Activated T-cell treated with anti-CD3 and anti-CD28 coated beads, Interleukin-2, amount 50 U/mL, for 1 hour (primary cell): ENCODE measurements at places on chromosomes 2 and 18.

DNA sequence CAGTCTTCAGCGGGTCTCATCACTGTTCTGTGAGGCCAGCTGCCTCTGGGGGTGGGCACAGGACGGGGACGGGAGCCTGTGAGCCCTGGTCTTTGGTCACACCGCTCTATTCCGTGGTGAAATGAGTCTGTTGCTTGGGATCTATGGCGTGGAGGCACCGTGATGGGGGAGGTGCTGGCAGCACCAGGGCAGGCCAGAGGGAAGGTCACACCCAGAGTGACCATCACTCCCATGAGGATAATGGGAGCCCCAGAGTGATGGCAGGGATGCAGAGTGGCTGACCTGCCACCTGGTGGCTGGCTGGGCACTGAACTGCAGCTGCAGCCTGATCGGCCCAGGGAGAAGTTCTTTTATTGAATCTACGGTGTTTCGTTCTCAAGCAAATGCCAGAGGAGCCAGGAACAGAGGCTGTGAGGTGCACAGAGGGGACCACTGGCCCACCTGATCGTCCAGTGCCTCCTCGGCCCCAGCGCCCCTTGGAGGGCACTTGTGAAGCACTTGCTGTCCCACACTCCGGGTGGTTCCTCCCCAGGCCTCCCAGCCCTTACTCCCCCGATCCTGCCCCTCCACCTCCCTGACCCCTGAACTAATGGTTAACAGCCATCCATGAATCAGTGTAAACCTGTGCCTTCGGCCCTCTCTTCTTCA, 17.9 kb downstream of the KCNIP3 start:
- no peak for DNase-seq

GRCh38 chr2:136058262-136058661, 59.7 kb downstream of the CXCR4 start:
- DNase-seq: no peak

DNA sequence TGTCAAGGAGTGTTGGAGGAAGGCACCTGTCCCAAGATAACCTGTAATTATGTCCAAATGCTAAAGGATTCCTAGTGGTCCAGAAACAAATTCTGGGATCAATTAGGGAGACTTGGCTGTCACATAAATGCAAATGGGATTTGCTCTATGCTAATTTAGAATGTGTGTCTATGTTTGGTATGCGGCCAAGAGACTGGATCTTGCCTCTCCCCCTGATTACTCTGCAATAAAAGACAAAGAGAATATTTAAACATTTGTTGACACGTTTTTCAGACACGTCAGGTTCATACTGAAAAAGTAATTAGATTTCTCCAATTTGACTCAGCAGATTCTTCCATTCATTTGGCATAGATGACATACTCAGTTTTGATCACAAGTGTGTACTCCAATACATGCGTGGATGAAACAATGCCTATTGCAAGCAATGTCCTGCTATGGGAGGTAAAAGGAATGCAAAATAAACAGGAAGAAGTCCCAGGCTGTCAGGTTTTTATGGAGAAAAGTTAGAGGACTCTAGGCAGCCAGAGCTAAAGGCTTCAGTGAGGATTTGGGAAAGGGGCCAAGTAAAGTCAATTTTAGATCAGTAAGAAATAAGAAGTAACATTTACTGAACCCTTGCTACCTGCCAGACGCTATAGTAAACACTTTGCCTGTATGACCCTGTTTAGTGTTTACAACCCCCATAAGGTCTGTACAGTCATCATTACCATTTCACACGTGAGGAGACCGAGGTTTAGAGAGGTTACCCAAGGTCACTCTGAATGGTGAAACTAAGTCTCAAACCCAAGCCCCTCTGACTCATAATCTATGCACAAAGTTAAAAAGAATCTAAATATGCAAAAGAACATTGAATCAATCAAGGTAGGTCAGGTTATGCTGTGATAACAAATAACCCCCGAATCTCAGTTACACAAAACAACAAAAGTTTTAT, 7.8 kb downstream of the ANTXR1 start:
- no peak for DNase-seq

DNA sequence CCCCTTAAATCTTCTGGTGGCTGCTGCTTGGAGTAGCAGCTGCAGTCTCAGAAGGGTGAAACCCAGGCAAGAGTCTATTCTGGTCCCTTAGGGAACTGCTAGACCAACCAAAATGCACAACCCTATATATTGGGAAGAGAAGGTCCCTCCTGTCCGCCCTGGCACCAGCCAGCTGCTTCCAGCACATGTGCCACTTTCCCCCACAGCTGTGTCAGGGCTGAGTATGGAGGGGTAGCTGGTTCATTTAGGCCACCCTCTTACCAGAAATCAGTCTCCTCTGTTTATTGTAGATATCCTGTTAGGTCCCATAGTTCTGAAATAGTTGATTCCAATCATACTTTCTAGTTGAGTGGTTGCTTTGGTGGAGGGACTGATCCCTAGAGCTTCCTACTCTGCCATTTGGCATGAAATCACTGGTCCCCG, 68.9 kb downstream of the BIRC6 start:
- no peak for DNase-seq

GRCh38 chr18:40577239-40577980, 1377.6 kb upstream of the PIK3C3 start:
- DNase-seq: no peak

DNA sequence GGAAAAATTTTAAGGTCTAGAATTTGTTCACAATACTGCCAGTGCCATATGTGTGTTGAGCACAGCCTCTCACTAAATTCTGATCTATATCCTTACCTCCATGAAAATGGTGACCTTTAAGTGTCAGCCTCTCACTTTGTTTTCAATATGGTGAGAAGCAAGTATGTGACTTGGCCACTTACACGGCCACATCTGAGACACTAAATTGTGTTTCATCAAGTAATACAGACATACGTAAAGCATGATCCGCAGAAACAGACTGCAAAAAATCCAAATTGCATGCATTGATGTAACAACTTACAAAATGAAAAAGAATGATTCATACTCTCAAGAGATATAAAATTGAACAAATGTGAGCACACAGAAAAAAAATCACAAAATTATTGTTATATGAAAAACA, 55.2 kb upstream of the UGP2 start:
- no peak for DNase-seq

- DNase-seq: no peak
These were observed 461.0 kb downstream of the DLGAP1 start for GRCh38 chr18:3993941-3994687.

DNA sequence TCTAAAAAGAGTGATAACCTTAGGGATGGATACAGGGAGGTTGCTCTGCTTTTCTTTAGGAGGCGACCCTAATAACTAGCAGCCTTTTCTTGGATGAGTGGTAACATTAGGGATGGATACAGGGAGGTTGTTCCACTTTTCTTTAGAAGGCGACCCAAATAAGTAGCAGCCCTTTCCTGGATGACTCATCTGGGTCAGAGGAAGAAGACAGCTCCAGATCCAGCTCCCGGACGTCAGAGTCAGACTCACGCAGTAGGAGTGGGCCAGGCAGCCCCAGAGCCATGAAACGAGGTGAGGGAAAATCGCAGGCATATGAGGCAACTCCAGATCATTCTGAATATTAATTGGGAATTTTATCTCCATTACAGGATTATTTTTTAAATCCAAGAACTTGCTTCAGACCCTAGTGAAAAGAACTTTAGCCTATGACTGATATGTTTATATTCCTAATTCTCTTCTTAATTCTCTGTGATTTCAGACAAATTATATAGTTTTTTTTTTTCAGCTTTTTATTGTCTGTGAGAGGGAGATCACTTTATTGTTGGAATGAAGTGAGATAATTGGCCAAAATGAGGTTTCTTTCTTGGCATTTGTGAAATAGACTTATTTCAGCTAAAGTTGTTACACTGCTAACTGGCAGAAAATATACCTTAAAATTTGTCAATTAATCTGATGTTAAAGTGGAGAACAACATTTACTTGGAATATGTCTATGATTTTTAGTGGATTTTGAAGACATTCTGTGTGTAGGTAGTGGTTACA, 31.2 kb upstream of the C1GALT1C1L start:
- no peak for DNase-seq

GRCh38 chr2:20415511-20415918, 31.4 kb upstream of the RHOB start:
- no peak for DNase-seq

DNA sequence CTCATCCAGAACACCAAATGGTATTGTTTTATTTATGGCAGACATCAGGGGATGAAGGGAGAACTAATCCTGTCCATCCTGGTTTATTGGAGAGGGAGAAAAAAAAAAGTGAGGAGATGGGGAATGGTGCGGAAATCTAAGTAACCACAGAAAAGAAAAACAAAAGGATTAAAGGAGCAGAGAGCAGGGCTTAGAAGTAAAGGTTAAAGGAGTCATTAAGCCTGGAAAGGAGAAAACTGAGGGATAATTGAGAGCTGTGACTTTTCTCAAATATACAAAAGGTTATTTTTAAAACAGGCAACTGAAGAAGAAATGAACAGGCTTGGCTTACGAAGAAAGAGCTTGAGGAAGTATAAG, 127.2 kb upstream of the PPP1CB start:
- DNase-seq: no peak

DNA sequence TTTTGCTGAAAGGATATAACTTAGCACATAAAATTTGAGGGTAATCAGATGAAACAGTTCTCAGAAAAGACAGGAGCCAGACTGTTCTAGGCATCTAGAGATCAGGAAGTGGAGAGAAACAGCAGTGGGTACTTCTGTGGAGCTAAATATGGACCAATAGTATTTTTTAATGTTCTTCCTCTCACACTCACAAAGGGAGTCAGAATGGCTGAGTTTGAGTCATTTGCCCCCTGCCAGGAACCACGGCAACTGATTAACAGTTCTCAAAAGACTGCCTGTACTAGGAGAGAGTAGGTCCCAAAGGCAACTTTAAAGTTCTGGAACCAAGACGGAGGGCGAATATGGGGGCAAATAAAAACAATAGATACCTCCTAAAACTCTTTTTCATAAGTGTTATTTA, 107.5 kb downstream of the GULP1 start:
- DNase-seq: no peak

DNA sequence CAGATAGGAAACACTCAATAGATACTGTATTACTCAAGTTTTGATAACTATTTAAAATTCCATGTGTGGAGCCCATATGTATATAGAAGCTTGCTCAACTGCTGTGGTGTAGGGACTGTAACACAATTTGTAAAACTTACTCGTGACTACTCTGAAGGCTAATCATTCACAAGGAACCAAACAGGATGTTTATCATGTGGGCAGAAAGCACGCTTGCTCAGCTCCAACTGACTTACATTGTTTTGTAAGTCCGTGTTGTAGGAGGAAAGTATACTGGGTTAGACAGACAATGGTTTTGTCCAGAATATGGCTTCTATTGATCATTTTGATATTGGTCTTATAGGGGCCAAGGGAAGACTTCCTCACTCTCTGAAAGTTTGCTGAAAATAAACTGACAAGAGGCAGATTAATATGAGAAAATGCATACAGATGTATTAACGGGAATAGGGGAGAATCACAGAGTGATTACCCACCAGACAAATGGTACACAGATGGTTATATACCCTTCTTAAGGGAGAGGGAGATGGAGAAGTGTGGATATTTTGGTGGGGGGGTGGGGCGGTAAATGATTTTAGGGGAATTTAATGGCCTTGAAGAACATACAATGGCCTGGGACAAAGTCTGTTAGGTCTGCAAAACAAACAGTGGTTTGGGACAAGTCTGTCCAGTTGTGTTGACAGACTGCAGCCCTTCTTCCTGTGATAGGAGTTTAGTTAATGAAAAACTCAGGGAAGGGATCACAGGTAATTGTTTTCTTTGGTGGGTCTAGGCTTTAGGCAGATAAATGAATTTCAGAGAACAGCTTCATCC, 259.3 kb upstream of the SP5 start:
- no peak for DNase-seq

DNA sequence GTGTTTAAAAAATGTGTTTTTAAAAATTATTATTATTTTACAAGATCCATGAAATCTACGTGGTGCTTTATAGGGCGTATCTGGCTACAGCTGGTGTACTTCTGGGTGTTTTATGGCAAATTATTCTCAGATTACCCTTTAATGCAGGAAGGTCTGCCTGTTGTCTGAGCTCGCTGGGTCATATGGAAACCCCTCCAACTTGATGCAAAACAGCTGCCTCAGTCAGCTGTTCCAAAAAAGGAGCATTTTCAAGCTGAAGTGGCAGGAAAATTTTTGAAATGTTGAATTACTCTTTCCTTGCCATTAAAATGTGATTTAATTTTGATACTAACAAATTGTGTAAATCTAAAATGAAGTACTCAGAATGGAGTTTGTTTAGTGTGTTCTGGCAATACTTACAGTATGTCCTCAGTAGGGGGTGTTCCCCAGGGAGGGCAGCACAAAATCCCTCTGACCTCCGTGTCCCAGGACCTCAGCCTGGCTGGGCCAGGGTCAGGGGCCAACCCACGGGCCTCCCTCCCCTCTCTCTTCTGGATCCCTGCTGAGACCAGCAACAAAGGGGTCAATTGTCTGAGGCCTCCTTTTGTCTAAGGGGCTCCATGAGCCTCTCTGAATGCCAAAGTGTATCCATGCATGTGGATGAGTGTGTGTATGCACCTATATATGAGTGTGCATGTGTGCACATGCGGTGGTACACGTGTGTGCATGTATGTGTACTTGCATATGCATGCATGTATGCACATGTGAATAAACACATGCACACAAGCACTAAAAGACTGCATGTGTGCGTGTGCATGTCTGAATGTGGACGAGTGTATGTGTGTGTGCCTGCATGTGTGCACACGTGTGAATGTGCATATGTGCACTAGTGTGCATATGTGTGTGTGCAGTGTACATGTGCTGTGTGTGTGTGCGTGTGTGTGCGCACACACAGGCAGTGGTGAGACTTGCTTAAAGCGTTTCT, 105.4 kb downstream of the ACOXL start:
- no peak for DNase-seq

DNA sequence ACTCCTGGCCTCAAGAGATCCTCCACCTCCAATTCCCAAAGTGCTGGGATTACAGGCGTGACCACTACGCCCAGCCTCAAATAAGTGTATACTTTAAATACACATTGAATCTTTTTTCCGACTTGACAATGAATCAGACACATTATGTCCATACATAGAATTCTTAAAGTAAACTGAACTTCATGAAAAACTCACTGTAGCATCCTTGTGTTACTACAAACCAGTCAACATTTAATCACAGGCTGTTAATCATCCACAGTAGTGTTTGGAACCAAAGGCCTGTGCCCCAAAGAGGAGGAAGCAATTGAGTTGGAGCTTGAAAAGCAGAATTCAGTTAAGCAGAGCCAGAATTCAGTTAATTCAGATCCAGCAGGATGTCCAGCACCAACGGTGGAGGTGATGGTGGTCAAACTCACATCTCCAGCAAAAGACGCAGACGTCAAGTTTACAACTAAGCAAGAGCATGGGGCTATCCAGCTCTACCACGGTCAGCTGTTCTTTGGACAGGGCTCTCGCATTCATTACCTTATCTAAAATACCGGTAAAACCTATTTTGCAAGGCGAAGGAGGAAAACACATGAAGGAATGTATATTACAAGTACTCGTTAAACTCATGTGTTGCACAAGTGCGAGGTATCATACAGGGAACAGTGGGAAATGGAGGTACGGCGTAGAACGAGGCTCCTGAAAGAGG, 1.2 kb downstream of the SLC39A6 start:
- no peak for DNase-seq
